ENCODE measurements at places on chromosomes 16 and 17. TPM values are rescaled to one million over a fixed set of nuclear protein-coding genes. Genes with fewer than 3 reads are reported as not detected.

Gene GRAPL
- 108 TPM for total RNA-seq

DNA sequence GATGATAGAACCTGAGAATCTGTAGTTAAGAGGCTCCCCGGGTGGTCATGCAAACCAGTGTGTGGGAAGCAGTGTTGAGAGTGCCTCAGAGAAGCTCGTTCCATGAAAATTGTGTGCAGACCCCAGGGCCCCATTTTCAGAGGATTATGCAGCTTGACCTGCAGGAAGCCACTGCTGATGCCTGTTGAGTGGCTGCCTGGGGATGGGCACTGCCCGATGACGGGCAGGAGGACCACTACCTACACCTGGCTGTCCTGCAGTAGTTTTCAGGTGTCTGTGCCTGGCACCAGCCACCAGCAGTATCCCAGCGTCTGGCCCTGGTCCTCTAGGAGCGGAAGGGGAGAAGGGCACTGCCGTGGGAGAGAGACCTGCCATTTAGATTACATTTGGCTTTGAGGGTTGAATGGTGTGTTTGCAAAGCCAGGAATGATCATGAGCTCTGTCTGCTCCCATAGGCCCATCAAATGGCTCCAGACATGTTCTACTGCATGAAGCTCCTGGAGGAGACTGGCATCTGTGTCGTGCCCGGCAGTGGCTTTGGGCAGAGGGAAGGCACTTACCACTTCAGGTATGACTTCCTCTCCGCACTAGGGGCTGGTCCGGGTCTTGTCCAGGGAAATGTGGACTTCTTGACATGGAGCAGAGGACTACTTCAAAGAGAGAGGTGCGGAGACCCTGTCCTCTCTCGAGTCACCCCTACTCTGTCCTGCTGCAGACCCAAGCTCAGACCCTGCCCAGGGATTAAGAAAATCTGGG is 42.5 kb downstream of the GPT2 start:
- no peak for DNase-seq

DNA sequence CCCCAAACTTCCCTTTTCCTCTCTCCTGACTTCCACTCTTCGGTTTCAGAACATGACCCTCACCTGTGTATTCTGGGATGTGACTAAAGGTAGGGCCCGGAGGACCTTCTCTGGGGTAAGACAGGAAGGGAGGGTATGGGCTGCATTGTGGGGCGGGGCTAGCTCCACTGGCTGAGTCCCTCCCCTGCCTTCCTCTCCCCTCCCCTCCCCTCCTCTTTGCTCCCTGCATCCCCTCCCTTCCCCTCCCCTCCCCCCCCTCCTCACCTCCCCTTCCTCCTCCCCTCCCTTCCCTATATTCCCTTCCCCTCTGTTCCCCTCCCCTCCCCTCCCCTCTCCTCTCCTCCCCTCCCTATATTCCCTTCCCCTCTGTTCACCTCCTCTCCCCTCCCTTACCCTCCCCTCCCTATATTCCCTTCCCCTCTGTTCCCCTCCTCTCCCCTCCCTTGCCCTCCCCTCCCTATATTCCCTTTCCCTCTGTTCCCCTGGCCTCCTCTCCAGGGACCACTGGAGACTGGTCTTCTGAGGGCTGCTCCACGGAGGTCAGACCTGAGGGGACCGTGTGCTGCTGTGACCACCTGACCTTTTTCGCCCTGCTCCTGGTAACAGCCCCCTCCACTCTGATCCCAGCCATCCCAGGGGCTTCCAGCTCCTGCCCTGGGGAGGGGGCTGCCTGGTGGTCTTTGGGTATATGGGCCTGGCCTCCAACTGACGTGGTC is 11.8 kb downstream of the ADGRG3 start:
- DNase-seq: no peak

Gene HLF
- not detected for total RNA-seq

DNA sequence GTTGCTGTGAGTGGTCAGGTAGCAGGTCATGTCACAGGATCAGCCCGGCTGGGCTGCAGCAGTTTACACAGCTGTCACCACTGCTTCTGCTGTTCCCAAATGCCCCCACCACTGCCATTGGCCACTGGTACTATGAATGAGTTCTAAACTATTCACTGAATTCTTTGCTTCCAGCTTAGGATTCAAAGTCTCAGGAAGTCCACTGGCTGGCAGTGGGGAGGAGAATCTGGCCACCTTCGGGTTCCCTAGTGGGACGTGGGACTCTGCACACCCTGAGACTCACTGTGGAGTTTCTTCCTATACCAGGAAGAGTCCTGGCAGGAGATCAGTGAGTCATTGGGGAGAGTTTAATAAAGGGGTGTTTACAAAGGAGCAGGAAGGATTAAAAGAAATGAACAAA is 6.9 kb downstream of the MT1X start:
- peak; percentile 18 for DNase-seq

DNA sequence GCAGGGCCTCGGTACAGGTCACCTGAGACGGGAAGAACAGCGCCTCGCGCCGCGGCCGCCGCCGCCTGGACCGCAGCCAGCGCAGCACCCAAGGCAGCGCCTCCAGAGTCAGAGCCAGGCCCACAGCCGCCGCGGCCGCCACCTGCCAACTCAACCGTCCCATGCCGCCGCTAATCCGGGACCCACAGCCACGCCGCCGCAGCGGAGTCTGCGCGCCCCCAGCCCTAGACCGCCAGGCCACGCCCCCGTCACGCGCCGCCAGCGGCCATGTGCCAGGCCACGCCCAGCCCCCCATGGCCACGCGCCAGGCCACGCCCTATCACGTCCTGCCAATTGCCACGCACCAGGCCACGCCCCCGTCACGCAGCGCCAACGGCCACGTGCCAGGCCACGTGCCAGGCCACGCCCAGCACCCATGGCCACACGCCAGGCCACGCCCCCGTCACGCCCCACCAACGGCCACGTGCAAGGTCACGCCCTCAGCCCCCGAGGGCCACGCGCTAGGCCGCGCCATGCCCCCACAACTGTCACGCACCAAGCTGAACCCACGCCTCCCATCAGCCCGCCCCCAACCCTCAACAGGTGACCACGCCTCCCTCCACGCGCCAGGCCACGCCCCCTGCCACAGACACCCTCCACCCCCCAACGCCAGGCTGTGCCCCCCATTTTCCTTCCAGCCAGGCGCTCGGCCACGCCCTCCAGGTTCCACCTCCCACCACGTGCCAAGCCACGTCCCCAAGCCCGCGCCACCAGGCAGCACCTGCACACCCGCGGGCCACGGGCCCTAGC is at the start of gene PLD6:
TSS of gene PLD6 (minus strand) at position 210 of the 789 bp plus-strand sequence. CDS start at position 163, 47 bp downstream.
- peak; percentile 86 for DNase-seq

GRCh38 chr16:35724551-35724950 is 2265.1 kb downstream of the TP53TG3F start:
- DNase-seq: no peak

- no peak for DNase-seq
Observed at GRCh38 chr17:34798581-34798980, 162.7 kb downstream of the CCT6B start.

DNA sequence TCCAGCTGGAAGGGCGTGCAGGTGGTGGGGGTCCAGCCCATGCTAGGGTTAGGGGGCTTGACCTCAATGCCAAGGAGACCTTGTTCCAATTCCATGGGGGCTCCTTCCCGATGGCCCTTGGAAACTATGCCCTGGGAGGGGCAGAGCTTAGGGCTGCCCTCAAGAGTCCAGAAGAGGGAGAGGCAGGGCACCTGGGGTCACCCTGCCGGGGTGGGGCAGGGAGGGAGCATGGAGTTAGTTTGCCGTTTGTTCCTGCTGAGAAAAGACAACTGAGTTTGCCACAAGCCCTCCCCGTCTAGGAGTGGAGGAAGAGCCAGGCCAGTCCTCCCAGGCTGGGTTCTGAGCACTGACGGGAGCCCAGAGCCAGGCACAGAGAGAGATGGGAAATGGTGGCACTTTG is 21.4 kb downstream of the MMP15 start:
- no peak for DNase-seq

Gene GPATCH8
- total RNA-seq: 6.9 TPM

- DNase-seq: peak; percentile 29
Observed at GRCh38 chr17:75927286-75927922, 13.4 kb downstream of the FBF1 start.

Gene PIRT
- total RNA-seq: not detected

Gene NTN3
- total RNA-seq: under 0.01 TPM

DNA sequence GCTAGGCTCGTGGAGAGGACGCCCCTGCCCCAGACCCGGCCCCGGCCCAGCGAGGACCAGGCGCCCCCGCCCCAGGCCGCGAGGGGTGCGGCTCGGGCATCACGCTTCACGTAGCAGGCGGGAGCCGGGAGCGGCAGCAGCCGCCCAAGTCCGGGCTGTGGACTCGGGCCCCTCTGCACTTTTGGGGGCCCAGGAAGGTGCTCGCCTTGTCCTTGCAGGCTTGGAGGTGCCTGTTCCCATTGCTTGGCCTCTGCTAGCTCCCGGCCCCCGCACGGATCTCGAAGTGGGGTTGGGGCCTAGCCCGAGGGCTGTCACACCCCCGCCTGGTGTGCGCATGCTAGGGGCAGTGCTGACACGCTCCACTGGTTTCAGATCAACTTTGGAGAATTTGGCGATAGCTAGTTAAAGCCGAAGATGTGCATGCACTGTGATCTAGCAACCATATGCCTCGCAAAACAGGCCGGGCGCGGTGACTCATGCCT is 55.7 kb downstream of the WSB1 start:
- DNase-seq: no peak

Gene CDH16
- not detected for total RNA-seq

GRCh38 chr16:23081675-23082119 is 67.6 kb downstream of the USP31 start:
- peak; percentile 80 for DNase-seq

DNA sequence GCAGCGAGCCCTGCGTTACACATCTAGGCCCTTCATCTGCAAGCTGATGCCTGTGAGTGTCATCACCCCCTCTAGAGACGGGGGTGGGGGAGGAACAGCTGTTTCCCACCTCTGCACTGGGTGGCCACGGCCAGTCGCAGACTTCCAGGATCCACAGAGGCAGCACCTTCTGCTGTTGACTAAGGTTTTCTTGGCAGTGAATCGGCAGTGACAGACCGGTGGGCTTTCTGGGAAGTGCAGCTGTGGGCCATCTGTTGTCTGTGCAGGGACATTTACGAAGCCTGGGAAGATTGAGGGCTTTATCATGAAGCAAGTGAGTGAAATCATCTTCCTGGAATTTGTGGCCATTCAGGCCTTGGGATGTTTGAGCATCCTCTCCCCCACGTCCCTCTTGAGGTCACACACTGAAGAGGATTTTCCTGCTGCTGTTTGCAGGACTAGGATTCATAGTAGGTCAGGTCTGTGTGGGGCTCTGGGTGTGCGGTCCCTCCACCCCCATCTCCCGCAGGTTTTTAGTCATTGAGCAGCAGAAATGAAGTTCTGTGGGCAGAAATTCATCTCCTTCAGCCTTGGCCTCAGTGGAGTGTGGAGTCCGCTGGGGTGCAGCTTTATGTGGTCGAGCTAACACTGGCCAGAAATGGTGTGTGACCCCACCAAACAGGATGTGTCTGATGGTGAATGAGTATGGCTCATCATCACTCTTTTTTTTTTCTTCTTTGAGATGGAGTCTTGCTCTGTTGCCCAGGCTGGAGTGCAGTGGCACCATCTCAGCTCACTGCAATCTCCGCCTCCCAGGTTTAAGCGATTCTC is 12.0 kb downstream of the PGS1 start:
- DNase-seq: peak; percentile 93

DNA sequence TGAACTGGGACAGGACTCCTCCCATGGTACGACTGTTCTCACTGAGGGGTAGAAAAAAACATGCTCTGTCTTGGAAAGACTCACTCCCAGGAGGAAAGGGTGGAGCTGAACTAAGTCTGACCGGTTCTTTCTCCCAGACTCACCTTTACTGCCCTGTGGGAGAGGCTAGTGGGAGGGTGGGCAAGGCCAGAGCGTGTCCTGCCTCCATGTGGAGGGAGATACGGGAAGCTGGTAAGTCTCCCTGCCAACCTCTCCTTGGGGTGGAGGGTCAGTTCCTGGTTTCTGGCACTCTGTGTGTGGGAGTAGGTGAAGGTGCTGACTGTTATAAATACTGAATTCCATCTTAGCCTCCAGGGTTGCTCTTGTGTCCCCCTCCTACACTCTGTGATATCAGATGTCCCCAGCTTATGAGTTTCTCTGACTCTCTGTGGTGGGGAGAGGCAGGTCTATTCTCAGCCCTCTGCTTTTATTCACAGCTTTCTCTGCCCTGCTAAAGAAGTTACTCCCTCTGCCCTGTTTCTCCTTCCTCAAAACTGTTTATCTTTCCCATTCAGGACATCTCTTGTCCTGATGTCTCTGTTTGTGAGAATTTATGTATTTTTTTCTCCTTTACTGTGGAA is 26.9 kb upstream of the FAM20A start:
- no peak for DNase-seq

DNA sequence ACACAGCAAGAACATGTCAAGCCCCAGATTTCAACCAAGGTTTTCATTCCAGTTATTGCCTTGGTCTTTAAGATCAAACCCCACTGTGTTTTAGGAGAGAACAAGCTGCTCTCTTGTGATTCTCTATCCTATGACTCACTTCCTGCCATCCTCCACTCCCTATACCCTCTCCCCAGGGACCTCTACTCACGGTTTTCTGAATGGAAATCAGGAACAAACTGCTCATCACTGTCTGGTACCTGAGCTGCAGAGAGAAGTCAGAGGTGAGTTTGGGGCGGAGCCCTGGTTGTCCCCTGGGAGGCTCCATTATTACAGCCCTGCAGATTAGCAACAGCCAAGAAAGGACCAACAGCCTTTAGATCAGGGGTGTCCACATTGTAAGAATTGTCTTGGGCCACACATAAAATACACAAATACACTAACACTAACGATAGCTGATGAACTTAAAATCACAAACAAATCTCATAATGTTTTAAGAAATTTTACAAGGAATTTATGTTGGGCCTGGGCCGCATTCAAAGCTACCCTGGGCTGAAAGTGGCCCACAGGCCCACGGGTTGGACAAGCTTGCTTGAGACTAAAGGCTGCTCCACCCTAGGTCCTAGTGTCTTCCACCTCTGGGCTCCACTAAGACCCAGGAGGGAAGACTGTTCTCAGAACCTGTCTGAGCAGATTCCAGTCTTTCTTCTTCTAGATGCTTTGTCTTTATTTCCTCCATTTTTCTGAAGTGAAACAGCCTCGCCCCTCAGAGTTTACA is 9.7 kb downstream of the ETV4 start:
- no peak for DNase-seq

- peak; percentile 39 for DNase-seq
Observed at GRCh38 chr16:9139965-9140364, 48.5 kb downstream of the HAPSTR1 start.

DNA sequence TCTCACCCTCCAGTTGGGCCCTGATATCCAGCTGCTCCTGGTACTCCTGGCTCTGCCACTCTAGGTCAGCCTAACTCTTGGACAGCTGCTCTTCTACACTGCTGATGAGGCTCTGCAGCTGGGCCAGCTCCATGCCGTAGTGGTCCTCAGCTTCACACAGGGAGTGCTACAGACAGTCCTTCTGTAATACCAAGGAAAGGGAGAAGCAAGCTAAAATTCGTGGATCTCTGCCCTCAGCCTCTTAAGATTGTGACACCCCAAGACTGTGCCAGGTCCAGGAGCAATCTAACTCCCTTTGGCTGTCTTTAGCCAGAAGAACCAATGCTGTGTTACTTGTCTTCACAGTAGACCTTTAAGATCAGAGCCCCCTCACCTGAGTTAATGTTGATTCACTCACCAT is 7.7 kb upstream of the KRT38 start:
- DNase-seq: no peak
